ENCODE measurements at places on chromosomes 5 and 9.

DNA sequence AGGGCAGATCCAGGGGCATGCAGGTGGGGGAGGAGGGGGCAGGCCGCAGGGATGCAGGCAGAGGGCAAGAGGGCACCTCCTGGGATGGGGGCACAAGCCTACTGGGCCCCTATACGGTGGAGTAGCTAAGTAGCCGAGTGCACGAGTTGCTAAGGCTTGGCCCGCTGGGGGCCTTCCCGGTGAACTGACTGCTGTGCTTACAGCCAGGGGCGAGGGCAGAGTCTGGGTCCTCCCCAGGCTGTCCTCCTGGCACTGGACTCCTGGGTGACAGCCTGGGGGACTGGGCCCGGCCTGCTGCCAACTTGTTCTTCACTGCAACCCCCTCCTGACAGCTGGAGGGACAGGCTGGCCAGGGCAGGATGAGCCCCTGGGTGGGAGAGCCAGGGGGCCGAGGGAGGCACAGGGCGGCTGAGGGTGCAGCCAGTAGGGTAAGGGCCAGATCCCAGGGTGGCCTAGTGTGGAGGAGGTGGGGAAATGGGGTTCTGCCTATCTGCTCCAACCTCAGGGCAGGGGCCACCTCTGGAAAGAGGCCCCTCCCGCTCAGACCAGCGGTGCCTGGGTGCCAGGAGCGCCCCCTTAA, 1.7 kb upstream of the EGFL7 start:
- DNase-seq: no peak

DNA sequence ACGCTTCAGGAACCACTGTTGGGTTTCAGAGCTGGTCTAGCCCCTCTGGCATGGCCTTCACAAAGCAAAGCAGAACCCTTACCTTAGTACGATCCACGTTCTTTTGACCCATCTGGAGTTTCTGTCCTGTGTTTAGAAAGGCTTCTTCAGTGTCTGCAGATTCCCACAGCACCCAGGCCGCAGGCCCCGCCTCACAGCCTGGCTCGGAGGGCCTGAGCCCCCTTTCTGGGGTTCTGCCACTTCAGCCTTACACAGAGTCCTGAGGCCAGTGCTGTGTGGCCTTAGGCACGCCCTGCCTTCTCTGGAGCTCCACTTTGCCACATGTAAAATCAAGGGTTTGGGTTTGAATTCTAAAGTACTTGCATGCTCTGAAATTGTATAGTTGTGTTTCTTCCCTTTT, 31.6 kb upstream of the PRDM12 start:
- no peak for DNase-seq

- no peak for DNase-seq
Measured at GRCh38 chr5:37808945-37809344, 30.9 kb downstream of the GDNF start.

GRCh38 chr9:114163517-114163951, 8.2 kb downstream of the COL27A1 start:
- no peak for DNase-seq

- DNase-seq: no peak
Measured at GRCh38 chr9:30058463-30058862, 2326.0 kb upstream of the ACO1 start.

GRCh38 chr5:179437341-179438001, 92.2 kb upstream of the ADAMTS2 start:
- DNase-seq: no peak

DNA sequence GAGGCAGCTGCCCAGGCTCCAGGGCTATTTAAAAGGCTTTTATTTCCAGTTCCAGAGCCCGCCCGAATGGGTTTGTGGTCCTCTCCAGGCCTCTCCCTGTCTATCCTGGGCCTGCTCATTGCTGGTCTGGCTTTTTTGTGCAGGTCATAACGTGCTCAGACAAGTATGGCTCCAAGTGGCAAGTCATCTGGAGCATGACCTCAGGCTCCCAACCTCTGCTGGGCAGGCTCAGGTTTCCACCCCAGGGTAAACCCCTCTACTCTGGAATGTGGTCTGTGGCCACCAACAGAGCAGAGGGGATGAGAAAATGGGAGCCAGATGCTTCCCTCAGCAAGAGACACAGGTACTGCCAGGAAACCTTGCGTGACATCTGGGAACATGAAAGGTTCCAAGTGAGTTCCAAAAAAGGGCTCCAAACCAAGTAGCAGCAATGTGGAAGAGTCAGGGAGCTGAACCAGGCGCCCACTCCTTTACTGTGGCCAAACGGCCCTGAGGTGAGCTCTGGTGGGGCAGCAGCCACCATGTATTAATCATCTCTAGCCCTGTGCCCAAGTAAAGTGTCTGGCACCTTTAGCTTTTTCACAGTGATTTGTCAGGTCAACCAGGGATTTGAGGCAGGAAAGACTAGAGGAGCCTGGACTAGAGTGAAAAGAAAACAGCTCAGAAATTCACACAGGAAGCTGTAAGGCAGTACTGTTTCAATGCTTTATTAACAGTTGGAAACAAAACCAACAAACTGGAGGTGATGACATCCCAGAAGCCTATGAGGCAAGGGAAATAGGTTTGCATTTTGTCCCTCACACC, 25.7 kb downstream of the PCDHGC5 start:
- DNase-seq: no peak

GRCh38 chr9:112868461-112868860, 22.2 kb downstream of the SLC46A2 start:
- no peak for DNase-seq

DNA sequence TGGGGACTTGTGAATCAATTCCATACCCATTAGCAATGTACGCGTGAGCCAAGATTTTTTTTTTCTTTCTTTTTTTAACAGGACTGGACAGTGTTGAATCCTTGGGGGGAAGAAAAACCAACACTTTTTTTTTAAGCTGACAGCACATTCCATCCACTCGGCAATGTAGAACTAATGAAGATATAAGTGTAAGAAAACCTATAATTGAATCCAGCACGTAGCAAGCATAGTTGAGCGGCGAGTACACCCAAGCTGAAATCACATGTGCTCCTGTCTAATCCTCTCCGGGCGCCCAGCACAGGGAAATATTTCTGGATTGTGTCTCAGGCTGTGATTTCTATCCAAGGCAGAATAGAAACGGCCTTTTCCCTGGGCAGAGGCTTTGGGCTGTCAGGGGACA, 118.2 kb downstream of the BOD1 start:
- no peak for DNase-seq

DNA sequence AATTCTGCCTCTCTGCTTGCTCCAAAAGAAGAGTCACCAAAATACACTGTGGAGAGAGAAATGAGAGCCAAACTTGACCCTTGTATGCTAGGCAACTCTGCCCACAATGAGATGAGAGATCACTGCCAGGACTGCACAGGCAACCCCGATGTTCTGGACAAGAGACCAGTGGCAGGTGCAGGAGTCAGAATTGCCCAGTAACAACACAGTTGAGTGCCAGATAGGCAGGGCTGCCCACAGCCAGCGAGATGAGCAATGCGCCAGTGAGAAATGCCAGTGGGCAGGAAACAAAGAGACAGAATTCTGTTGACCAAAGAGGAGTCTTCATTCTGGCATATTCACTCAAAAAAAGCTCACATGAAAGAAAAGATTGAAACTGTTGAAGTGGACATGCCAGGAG, 570.7 kb downstream of the CAAP1 start:
- no peak for DNase-seq

- DNase-seq: no peak
Measured at GRCh38 chr9:119853126-119853525, 483.9 kb upstream of the BRINP1 start.

DNA sequence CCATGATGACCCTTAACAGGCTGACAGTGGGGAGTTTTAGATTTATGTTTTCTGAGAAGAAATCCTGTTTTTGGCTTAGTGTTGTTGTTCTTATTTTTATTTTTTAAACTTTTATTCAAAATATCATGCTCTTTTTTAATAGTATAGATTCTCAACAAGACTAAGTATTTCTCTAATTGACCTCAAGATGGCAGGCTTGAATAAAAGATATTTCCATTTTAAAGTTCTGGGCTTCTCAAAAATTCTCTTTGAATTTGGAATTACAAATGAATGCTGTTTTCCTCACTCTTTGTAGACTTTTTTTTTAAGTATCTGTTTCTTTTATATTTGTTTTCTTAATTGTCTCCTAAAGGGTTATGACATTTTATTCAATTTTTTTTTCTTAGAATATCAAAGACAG, 50.0 kb upstream of the SH3GL2 start:
- DNase-seq: no peak

Data from stimulated activated CD8-positive, alpha-beta memory T cell treated with anti-CD3 and anti-CD28 coated beads, Interleukin-12 subunit alpha, Interleukin-12 subunit beta, amount 100 ng/mL, for 4 hours (primary cell).